Subcutaneous preadipocyte (primary cell): ENCODE measurements at places on chromosomes 6 and 20. TPM values are rescaled to one million over a fixed set of nuclear protein-coding genes. Genes with fewer than 3 reads are reported as not detected.

RIPPLY2 gene
- under 0.01 and 1.4 TPM in 2 replicates for total RNA-seq

FBXL4 gene
- 12.1 and 15.6 TPM in 2 replicates for total RNA-seq

GUCA1A gene
- total RNA-seq, result not detected in 2 replicates

SGK2 gene
- total RNA-seq, result under 0.01 TPM in 1 of 2 replicates, not detected in the other

ENPP3 gene
- total RNA-seq, result under 0.01 TPM in 1 of 2 replicates, not detected in the other

CLIC1 gene
- 927 and 1,210 TPM in 2 replicates for total RNA-seq

CDYL gene
- 46.3 and 47.0 TPM in 2 replicates for total RNA-seq

KHDRBS2 gene
- not detected in 2 replicates for total RNA-seq

COL11A2 gene
- under 0.01 and 0.20 TPM in 2 replicates for total RNA-seq

RSPO3 gene
- not detected in 2 replicates for total RNA-seq

TMEM244 gene
- total RNA-seq, result 0.78 TPM in 1 of 2 replicates, not detected in the other

TGM3 gene
- total RNA-seq, result not detected in 2 replicates

BHLHE23 gene
- total RNA-seq, result not detected in 2 replicates

HMGN4 gene
- total RNA-seq, result 74.5 and 77.9 TPM in 2 replicates

SLC17A1 gene
- total RNA-seq, result not detected in 2 replicates

HLA-DOB gene
- 0.37 and 0.39 TPM in 2 replicates for total RNA-seq

ULBP1 gene
- 0.37 and 0.59 TPM in 2 replicates for total RNA-seq

ITPR3 gene
- total RNA-seq, result 66.1 and 103 TPM in 2 replicates

HFE gene
- total RNA-seq, result 8.8 and 11.1 TPM in 2 replicates

SAMD3 gene
- total RNA-seq, result 0.20 TPM in 1 of 2 replicates, not detected in the other

C6orf15 gene
- not detected in 2 replicates for total RNA-seq

FOXS1 gene
- total RNA-seq, result not detected in 2 replicates

TBX18 gene
- total RNA-seq, result 30.9 and 57.7 TPM in 2 replicates

MRAP2 gene
- total RNA-seq, result 1.4 and 2.2 TPM in 2 replicates

NKX2-2 gene
- 0.20 TPM in 1 of 2 replicates, not detected in the other for total RNA-seq

ECT2L gene
- not detected in 2 replicates for total RNA-seq

FOXC1 gene
- 2.3 and 2.6 TPM in 2 replicates for total RNA-seq

C20orf96 gene
- 0.59 and 1.8 TPM in 2 replicates for total RNA-seq

RAB44 gene
- under 0.01 TPM in 1 of 2 replicates, not detected in the other for total RNA-seq

MLIP gene
- total RNA-seq, result not detected in 2 replicates

PI16 gene
- total RNA-seq, result not detected in 2 replicates

MTRF1L gene
- 19.8 and 24.8 TPM in 2 replicates for total RNA-seq

SRSF12 gene
- total RNA-seq, result under 0.01 and 0.37 TPM in 2 replicates

HLA-DRA gene
- total RNA-seq, result 0.73 and 2.0 TPM in 2 replicates

BLCAP gene
- 29.0 and 36.0 TPM in 2 replicates for total RNA-seq

C2 gene
- 0.59 and 2.9 TPM in 2 replicates for total RNA-seq

EFCAB8 gene
- total RNA-seq, result under 0.01 TPM in 2 replicates

EPPIN gene
- not detected in 2 replicates for total RNA-seq

CALHM4 gene
- total RNA-seq, result not detected in 2 replicates

PPP1R14C gene
- total RNA-seq, result under 0.01 TPM in 1 of 2 replicates, not detected in the other

RAE1 gene
- total RNA-seq, result 19.5 and 25.8 TPM in 2 replicates

HS3ST5 gene
- not detected in 2 replicates for total RNA-seq

ACTL10 gene
- total RNA-seq, result 1.5 and 3.9 TPM in 2 replicates

MDFI gene
- total RNA-seq, result not detected in 2 replicates

BMP2 gene
- 1.1 and 2.5 TPM in 2 replicates for total RNA-seq

ARMC2 gene
- total RNA-seq, result 1.8 and 4.0 TPM in 2 replicates

RAET1E gene
- total RNA-seq, result 1.5 and 2.2 TPM in 2 replicates

OVOL2 gene
- not detected in 2 replicates for total RNA-seq

PPP1R16B gene
- not detected in 2 replicates for total RNA-seq
